ENCODE measurements at places on chromosomes 4 and X.

DNA sequence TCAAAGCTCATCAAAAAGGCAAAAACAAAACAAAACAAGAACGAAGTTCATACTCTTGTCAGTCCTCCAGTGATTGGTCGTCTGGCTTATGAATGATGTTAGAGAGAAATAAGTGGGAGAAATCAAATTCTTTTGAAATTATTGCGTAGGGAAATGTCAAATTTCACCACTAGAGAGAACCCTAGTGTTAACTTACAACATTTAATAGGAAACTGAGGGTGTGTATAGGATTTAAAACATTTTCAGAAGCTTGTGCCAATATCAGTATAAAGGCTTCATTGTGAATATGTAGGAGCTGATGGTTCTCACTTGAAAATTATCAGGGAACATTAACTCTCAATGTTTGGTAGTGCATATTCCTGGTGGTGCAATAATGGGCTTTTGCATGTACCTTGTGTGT lies 17.4 kb downstream of the ADH6 start:
- no peak for DNase-seq

GRCh38 chr4:8539661-8540060 lies 40.5 kb upstream of the GPR78 start:
- peak; percentile 43 for DNase-seq

- no peak for DNase-seq
Observed at GRCh38 chr4:147689067-147689466, 5.1 kb upstream of the PRMT9 start.

DNA sequence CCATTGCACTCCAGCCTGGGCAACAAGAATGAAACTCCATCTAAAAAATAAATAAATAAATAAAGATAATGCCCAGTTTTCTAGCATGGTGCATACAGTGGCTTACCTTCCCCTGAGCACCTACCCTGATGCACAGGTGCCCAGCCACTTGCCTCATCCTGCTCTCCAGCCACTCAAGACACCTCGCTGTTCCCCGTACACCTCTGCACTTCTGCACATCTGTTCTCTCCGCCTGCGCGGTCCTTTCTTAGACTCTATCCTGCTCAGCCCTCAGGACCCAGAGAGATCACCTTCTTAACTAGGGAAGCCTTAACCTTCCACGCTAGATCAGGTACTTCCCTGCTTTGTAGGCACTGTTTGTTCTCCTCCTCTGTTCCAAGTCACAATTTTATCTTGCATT lies 2.9 kb downstream of the EVC start:
- DNase-seq, result peak; percentile 12

GRCh38 chrX:50327235-50327634 lies 122.7 kb downstream of the CCNB3 start:
- DNase-seq, result no peak

DNA sequence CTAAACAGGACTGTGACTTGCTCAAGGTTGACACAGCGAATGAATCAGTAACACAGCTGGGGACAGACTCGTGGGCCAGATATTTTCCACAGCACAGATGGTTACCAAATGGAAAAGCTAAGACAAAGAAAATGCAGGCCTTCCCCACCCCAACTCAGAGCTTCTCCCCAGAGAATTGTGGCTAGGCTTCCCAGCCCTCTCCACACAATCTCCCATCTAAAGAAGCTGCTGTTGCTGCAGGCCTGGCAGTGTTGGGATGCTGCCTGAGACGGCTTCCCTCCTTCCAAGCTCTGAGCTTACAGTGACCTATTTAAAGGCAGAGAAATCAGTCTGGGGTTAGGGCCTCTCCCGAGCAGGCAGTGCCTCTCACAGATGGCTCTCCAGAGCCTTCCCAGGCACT lies 46.5 kb upstream of the PGRMC1 start:
- DNase-seq, result no peak

GRCh38 chr4:102168580-102168979 lies 176.7 kb downstream of the SLC39A8 start:
- DNase-seq, result no peak

- no peak for DNase-seq
Observed at GRCh38 chr4:152771741-152772533, 7.6 kb downstream of the TIGD4 start.
